H9 (cell line): ENCODE measurements at places on chromosomes 12 and 14.
A peak's percentile ranks its signal among the peaks of the same experiment; 100 is the strongest.

- DNase-seq = no peak
These were observed 801 bp upstream of the ASB2 start for GRCh38 chr14:93977171-93977570.

- no peak for DNase-seq
These were observed 70.6 kb downstream of the SLC41A2 start for GRCh38 chr12:104887452-104887851.

DNA sequence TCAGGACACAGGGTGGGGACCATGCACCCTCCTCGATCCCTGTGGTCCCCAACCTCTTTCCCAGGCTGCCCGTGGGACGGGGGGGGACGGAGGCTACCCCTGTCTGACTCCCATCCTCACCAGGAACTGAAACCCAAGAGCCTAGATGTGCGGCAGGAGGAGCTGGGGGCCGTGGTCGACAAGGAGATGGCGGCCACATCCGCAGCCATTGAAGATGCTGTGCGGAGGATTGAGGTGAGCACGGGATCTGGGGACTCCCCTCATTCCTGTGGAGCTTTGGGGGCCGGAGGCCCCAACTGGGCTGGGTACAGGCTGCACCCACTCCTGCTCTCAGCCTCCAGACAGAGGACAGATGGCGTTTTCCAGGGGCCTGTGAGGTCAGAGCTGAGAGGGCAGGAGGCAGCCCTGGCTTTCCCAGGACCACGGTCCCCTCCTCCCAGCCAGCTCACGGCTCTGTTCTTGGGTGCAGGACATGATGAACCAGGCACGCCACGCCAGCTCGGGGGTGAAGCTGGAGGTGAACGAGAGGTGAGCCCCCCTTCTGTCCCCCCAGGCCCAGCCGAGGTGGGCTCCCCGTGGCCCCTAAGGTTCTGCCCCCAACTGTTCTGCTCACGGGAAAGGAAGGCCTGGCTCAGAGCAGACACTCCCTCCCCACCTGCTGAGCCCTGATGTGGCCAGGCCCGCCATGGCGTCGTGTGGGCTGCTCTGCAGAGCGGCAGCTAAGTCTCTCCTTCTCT is 24.2 kb downstream of the HIP1R start:
- DNase-seq = no peak

- no peak for DNase-seq
These were observed 33.8 kb downstream of the SYT1 start for GRCh38 chr12:78898416-78898815.

- DNase-seq = peak; percentile 60
These were observed 1.7 kb upstream of the PAPLN start for GRCh38 chr14:73235531-73236155.

DNA sequence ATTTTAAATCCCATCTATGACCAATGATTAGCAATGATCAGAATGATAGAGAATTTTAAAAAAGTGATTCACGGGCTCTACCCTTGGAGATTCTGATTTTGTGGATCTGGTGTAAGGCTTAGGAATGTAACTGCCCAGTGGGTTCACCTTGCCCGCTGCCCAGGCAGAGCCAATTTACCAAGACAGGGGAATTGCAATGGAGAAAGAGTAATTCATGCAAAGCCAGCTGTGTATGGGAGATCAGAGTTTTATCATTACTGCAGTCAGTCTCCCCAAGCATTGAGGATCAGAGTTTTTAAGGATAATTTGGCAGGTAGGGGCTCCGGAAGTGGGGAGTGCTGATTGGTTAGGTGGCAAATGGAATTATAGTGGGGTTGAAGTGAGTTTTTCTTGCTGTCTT is 480.6 kb downstream of the ATP23 start:
- DNase-seq = no peak

- DNase-seq = no peak
These were observed 66.1 kb downstream of the CHGA start for GRCh38 chr14:92988786-92989755.

DNA sequence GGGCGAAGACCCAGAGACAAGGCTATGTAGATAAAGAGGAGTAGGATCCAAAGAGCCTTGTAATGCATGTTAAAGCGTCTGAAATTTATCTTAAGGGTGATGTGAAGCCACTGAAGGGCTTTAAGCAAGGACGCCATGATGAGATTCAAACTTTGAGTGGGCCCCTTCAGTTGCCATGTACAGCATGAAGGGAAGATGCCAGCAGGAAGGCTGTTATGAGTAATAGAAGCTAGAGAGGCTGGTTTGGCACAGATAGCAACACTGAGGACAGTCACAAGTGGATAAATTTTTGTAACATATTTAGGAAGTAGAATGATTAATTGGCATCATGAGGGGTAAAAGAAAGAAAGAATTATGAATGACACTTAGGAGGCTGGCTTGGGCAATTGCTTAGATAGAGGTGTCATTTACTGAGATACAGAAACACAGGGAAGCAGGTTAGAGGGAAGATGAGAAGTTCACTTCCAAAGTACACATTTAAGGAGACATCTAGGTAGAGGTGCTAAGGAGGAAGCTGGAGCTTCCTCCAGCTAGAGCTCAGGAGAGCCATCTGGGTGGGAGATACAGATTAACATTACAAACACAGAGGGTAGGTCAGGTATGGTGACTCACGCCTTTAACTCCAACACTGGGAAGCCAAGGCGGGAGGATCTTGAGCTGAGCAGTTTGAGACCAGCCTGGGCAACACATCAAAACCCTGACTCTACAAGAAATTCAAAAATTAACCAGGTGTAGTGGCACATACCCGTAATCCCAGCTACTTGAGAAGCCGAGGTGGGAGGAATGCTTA is 13.7 kb downstream of the ATG2B start:
- peak; percentile 64 for DNase-seq

DNA sequence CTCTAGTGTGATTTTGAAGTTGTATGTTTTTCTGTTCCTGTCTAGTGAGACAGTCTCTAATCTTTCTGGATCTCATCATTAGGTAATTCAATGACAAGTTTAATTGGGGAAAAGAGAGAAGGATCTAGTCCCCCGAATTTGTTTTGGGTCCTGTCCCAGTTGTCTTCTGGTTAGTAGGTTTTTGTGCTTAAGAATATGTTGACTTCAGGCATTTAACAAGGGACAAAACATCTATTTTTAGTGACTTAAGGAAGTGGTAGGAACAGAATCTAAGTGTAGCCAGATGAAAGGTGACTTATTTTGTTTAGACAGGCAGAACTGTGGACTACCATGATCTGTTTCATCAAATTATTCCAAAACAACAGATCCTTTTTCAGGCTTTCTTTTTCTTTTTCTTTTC is 2.2 kb downstream of the GPATCH2L start:
- DNase-seq = no peak

DNA sequence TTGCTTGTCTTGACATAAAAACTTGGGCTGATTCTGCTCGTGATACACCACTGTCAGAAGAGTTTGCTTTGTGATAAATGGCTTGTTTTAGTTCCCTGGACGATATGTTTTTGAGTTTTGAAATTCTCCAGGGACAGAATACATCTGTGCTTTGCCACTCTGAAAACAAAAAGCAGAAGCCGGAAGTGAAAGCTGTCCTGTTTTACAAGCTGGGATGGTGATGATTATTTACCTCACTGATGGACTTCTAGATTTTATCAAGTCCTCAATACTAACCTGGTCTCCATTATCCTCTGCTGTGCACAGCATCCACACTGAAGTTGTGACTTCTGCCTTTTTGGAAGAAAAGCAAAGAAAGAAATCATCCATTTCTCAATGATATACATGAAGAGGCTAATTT is 251.6 kb downstream of the TRHDE start:
- no peak for DNase-seq

- no peak for DNase-seq
These were observed 358.5 kb downstream of the TMEM121 start for GRCh38 chr14:105884808-105885281.

DNA sequence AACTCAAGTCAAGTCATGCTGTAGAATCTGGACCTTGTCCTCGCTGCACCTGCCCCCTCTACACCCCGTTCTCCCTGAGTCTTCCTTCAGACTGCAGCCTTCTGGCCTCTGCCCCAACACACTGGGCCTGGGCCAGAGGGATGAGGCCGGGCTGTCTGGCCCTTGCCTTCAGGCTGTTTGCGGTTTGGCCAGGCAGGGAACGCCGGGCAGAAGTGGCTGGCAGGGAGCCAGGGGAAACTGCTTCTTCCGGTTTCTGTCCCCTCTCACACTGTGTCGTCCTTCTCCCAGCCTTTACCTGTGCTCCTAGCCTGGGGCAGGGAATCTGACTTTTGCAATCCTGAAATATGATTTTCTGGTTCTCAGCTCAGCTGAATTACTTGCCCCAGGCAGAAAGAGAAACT is 13.5 kb downstream of the DGLUCY start:
- DNase-seq = no peak

GRCh38 chr14:100313464-100314230 is 7.4 kb upstream of the SLC25A29 start:
- no peak for DNase-seq

DNA sequence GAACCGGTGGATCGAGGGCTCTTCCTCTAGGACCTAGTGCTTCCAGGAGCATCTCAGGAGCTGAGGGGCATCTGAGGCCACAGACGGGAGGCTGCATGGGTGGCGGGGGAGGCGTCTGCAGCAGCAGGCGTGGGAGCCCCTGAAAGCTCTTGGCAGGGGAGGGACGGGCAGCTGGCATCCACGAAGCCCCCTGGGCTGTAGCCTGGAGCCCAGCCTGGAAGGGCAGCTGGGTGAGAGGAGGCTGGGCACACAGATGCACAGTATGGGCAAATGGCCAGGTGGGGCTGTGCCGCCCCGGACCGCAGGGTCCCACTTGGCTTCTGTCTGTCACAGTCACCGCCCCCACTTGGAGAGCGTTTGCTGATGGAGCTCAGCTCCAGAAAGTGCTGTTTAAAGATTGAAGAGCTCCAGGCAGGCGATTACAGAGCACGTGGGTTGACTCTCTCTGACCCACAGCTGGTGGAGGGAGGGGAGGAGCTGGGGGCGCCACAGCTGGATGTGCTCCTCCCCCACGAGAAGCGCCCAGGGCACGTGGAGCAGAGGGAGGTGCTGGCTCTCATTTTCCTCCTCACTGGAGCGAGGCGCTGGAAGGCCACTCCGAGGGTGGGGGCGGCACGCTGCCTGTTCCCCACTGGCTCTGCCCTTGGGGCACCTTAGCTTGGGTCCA is 155.0 kb upstream of the C14orf180 start:
- DNase-seq = no peak

DNA sequence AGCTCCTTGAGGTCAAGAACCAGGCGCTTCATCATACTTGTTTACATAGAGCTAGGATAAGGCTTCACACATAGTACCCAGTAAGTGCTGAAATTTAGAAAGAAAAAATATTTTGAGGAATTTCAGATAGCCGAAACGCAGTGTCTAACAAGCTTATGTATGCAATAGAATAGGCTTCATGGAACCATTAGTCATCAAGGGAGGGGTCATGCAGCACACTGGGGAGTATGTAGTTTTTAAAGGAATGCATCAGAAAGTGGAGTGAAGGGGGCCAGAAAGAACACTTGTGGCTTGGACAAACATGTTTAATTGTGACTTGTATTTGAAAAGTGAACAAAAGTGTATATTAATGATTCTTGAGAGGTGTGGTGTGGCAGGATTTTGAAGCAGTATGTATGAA is 38.1 kb downstream of the DBX2 start:
- no peak for DNase-seq

DNA sequence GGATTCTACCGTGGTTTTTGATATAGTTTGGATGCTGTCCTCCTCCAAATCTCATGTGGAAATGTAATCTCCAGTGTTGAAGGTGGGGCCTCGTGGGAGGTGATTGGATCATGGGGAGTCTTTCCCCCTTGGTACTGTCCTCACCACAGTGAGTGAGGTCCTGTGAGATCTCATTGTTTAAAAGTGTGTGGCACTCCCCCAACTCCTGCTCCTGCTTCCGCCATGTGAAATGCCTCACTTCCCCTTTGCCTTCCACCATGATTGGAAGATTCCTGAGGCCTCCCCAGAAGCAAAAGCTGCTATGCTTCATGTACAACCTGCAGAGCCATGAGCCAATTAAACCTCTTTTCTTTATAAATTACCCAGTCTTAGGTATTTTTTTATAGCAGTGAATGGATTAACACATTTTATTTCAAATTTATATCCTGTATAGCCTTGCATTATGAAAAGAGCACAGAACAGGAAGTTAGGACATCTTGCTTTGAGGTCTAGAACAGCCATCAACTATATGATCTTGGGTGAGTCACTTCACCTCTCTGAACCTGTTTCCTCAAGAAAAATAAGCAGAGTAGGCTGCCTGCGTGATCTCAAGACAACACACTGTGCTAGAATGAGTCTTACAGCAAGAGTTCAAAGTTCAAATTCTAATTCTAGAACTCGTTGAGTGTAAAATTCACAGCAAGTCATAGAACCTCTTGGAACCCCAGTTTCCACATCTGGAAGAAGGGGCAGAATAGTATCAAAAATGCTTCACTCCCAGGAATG is 160.9 kb upstream of the EEA1 start:
- DNase-seq = no peak

DNA sequence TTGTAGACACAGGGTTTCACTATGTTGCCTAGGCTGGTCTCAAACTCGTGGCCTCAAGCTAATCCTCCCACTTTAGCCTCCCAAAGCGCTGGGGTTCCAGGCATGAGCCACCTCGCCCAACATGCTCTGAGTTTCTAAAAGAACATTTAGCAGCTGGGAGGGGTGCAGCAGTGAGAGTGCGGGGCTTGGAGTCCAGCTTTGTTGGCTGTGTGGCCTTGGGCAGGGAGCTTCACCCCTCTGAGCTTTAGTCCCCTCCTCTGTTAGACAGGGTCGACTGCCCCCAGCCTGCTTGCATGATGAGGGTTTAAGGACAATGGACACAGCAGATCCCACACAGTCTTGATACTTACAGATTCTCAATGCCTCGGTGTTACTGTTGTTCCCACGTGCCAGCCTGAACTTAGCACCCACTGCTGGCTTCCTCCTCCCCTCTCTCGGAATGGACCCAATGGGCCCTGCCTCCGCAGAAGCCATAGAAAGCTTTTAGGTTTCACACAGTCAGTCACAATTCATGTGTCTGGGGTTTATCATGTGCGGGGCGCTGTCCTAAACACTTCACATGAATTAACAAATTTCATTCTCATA is 54.6 kb downstream of the PSMA6 start:
- peak; percentile 20 for DNase-seq

- peak; percentile 75 for DNase-seq
These were observed 5.8 kb downstream of the WSB2 start for GRCh38 chr12:118055144-118055557.

DNA sequence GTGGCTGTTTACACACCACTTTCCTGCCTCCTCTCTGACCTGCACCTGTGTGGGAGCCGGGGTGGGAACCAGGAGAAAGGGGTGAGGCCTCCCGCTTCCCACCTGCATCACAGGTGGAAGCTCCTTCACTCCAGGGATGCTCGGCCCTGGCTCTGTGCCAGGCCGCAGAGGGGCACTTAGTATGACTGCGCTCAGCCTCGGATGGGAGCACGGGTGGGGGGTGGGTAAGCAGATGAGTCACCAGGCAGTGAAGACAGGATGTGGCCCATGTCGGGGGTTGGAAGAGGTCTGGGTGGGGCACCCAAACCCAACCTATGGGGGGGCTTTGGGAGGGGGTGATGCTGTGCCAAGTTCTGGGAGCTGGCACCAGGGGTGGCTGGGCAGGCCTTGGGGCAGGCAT is 7.4 kb upstream of the CYP46A1 start:
- DNase-seq = no peak

DNA sequence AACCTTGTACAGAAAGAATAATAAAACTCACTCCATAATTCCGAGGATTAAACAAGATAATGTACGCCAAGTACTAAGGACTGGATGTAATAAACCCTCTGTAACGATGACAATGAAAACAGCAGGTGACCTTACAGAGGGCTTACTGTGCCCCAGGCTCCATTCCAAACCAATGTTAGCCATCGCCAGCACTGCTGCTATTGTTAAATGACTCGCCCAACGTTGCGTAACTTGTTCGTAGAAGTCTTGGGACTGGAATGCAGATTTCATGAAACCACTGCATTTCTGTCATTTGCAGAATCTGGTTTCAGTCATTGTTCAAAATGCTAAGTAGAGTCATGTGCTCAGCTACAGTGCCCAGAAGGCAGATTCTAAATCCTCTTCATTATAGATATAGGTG is 728 bp upstream of the STON2 start:
- no peak for DNase-seq
